Peyer's patch (tissue), 4 donors: ENCODE measurements at places on chromosomes 16 and 17.
A peak's percentile ranks its signal among the peaks of the same experiment; 100 is the strongest.

- peak; percentile 70 for DNase-seq
- H3K4me3 ChIP-seq: peak overlapping the region; percentile 19
- no peak overlapping the region for H3K27ac ChIP-seq
- H3K36me3 ChIP-seq: no peaks in the 10 kb centered on the region
These were observed 6.1 kb downstream of the MT1H start for GRCh38 chr16:56675685-56676210.

- H3K27me3 ChIP-seq: no peaks in the 10 kb centered on the region
- H3K4me3 ChIP-seq: no peak overlapping the region
- no peak overlapping the region for H3K27ac ChIP-seq
These were observed 178.3 kb upstream of the CHMP6 start for GRCh38 chr17:80813318-80813717.

DNA sequence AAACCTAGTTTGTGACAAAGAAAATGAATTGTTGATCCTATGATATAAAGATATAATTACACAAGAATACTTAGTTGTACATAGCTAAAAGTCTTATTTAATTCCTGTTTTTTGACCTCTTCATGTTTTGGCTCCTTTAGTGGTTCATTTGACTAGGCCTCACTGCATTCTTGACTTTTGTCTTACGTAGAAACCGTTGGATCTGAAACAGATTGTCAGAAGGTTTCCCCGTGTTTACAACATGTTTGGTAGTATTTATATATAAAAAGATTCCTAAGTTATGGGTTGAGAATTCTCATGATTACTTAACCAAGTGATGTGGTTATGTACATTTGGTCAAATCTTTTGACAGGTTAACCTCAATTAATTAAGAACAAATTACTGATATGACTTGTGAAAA is 162.8 kb downstream of the BCAS3 start:
- DNase-seq: no peak
- no peaks in the 10 kb centered on the region for H3K36me3 ChIP-seq
- no peaks in the 10 kb centered on the region for H3K27me3 ChIP-seq
- H3K27ac ChIP-seq: no peak overlapping the region
- H3K4me1 ChIP-seq: no peaks in the 10 kb centered on the region

- peaks cover 4% of the 10 kb centered on the region for H3K27me3 ChIP-seq
- H3K4me1 ChIP-seq: no peaks in the 10 kb centered on the region
- no peak overlapping the region for H3K4me3 ChIP-seq
- no peak for DNase-seq
These were observed 4.4 kb downstream of the KRT27 start for GRCh38 chr17:40777971-40778370.

DNA sequence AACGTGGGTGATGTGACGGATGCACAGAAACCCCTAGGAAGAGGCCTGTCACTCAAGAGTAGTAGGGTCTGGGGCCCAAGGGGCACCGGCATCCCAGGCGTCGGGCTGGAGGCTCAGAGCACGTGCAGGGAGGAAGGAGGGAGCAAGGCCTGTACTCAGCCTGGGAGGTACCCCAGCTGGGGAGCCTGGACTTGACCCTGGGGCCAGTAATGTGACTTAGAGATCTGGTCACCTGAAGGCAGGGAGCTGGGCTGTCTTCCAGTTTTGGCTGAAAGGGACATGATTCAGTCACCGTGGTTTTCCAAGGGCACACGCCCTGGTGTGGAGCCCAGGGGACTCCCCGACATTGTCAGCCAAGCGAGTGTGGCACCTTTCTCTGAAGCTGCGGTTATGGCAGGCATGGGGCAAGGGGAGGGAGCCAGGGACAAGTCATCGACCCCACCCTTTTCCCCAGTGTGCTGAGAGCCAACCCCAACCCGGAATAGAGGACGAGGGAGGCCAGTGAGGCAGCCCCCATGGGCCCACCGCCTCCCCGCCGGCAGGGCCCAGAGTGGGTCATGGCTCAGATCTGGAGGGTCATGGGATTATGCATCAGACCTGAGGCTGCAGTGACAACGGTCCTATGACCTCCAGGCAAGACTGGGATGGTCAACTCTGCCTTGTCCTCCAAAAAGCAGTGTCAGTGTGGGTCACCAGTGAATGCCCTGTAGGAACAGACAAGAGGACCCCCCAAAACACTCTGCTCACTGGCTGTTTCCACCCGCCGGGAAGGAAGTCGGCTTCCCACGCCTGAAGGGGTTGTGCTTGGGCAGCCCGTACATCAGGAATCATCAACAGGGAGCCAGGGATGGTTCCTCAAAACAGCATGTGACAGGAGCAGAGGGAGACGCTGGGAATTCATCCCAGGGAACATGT is 41.9 kb downstream of the MEAK7 start:
- H3K4me1 ChIP-seq: no peaks in the 10 kb centered on the region
- no peak overlapping the region for H3K4me3 ChIP-seq
- no peaks in the 10 kb centered on the region for H3K27me3 ChIP-seq
- no peaks in the 10 kb centered on the region for H3K36me3 ChIP-seq
- no peak overlapping the region for H3K27ac ChIP-seq
- DNase-seq: peak; percentile 32

GRCh38 chr16:61797296-61797795 is 238.9 kb downstream of the CDH8 start:
- H3K4me1 ChIP-seq: no peaks in the 10 kb centered on the region
- H3K4me3 ChIP-seq: no peak overlapping the region
- DNase-seq: no peak
- no peaks in the 10 kb centered on the region for H3K36me3 ChIP-seq

DNA sequence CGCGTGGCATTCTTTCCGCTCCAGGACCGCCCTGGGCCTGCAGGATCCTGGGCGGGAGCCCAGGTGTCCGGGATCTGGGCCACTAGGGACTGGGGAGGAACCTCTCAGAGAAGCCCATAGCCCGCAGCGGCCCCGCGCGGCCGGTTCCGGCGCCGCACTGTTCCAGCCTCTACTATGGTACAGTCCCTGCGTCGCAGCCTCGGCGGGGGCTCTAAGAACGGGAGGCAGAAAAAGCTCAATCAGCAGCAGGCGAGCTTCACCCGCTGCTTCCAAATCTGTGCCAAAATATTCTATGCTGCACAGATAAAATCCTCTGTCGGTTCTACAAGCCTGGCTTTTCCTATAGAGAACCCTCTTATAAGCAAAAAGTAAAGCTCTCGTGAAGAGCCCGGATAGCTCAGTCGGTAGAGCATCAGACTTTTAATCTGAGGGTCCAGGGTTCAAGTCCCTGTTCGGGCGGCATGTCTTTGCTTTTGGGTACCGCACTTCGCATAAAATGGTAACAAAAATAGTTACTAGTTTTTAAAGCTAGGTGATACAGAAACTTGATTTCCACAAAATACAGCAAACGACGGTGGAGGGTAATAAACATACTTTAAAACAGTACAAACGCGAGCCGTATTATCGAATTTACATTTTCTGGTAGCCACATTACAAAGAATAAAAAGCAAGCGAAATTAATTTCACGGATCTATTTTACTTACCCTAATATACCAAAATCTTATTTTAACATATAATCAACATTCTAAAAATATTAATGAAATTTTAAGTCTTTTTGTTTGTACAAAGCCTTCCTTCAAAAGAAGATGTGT is 661 bp upstream of the ALOXE3 start:
- DNase-seq: peak; percentile 90
- H3K36me3 ChIP-seq: no peaks in the 10 kb centered on the region
- peak overlapping the region; percentile 60 for H3K4me3 ChIP-seq
- peaks cover 45% of the 10 kb centered on the region for H3K4me1 ChIP-seq
- H3K27me3 ChIP-seq: no peaks in the 10 kb centered on the region

GRCh38 chr16:57297856-57298255 is 13.4 kb upstream of the PLLP start:
- H3K4me1 ChIP-seq: no peaks in the 10 kb centered on the region
- H3K4me3 ChIP-seq: no peak overlapping the region
- H3K27ac ChIP-seq: no peak overlapping the region
- no peaks in the 10 kb centered on the region for H3K27me3 ChIP-seq
- peak; percentile 52 for DNase-seq

DNA sequence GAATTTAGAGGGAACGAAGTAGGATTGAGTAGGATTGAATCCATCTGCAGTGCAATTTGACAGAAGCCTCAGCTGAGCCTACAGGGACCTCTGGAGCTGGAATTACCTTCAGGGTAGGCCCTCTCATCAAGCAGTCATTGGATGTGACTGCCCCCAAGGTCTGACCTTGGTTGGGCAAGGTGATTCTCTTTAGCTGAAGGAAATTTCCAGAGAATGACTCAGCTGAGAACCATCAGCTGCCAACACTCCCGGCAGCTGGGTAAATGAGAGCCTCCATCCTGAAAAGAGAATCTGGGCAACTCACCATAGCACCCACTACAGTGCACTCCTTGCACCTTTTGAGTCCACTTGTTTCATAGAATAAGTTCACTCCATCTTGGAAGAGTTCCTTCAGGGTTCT is 113.5 kb upstream of the MED13 start:
- no peak overlapping the region for H3K27ac ChIP-seq
- no peak for DNase-seq
- H3K4me1 ChIP-seq: no peaks in the 10 kb centered on the region
- no peak overlapping the region for H3K4me3 ChIP-seq
- H3K36me3 ChIP-seq: no peaks in the 10 kb centered on the region
- H3K27me3 ChIP-seq: no peaks in the 10 kb centered on the region

- no peaks in the 10 kb centered on the region for H3K4me1 ChIP-seq
- H3K4me3 ChIP-seq: no peak overlapping the region
- no peak for DNase-seq
- no peaks in the 10 kb centered on the region for H3K36me3 ChIP-seq
- H3K27me3 ChIP-seq: no peaks in the 10 kb centered on the region
- no peak overlapping the region for H3K27ac ChIP-seq
These were observed 34.7 kb upstream of the KCNJ16 start for GRCh38 chr17:70040336-70040735.

DNA sequence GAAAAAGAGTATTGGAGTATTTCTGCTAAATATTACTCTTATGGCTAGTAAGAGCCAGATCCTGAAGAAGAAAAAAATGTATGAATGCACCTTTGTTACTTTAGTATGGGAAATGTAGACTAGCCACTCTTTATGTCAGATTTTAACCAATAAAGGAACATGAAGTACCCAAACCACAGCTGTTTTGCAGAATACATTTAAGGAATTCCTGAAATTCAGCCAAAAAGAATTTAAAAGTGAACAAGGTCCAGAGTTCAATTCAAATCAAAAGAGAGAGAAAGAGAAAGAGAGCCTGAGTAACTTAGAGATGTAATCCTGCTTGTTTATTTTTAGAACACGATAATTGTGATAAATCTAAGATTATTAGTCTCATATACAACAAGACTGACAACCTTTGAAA is 1.2 kb downstream of the KCNJ16 start:
- H3K36me3 ChIP-seq: no peaks in the 10 kb centered on the region
- H3K4me3 ChIP-seq: no peak overlapping the region
- no peak for DNase-seq
- no peaks in the 10 kb centered on the region for H3K4me1 ChIP-seq
- no peak overlapping the region for H3K27ac ChIP-seq

- no peak overlapping the region for H3K4me3 ChIP-seq
- DNase-seq: no peak
- H3K4me1 ChIP-seq: no peaks in the 10 kb centered on the region
- H3K27me3 ChIP-seq: no peaks in the 10 kb centered on the region
- H3K27ac ChIP-seq: no peak overlapping the region
- H3K36me3 ChIP-seq: no peaks in the 10 kb centered on the region
These were observed 46.9 kb downstream of the SYCE1L start for GRCh38 chr16:77246150-77246549.

- H3K36me3 ChIP-seq: no peaks in the 10 kb centered on the region
- H3K4me3 ChIP-seq: no peak overlapping the region
- no peak for DNase-seq
- peak overlapping the region; percentile 17 for H3K27ac ChIP-seq
- H3K27me3 ChIP-seq: no peaks in the 10 kb centered on the region
- no peaks in the 10 kb centered on the region for H3K4me1 ChIP-seq
These were observed 16.4 kb upstream of the SEC14L1 start for GRCh38 chr17:77124192-77124889.

DNA sequence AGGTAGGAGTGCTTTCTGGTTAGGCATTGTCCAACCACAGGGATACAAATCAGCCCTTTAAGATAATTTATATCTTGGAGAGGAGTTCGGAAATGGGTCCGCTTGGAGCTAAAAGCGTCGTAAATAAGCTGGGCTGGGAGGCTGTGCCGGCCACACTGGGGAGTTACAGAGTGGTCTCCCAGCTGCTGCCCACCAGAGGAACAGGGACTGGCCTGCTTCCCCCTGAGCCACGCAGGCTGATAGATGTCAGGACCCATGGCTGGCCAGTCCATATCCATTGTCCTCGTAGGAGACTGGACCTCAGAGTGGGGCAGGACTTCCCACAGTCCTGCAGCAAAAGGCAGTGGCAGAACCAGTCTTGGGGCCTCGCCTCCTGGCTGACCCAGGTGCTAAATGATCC is 12.6 kb upstream of the WSCD1 start:
- H3K36me3 ChIP-seq: no peaks in the 10 kb centered on the region
- no peak overlapping the region for H3K27ac ChIP-seq
- no peaks in the 10 kb centered on the region for H3K27me3 ChIP-seq
- H3K4me1 ChIP-seq: no peaks in the 10 kb centered on the region
- no peak overlapping the region for H3K4me3 ChIP-seq
- DNase-seq: no peak
